ENCODE measurements at places on chromosomes 3 and 15.

DNA sequence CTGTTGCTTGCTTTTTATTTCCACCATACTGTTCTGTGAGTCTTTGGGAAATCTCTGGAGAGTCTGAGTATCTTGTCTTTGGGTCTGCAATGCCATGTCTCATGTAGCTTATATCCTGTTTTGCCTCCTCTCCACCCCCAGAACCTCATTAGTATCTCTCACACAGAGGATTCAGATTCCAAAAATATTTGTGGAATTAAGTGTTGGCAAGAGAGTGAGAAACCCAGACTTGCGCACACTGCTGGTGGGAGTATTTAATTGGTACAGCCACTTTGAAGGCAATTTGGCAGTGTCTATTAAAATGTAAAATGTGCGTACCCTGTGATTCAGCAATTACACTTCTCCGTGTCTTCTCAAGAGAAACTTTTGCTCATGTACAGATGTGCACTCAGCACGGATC lies 68.6 kb downstream of the ZNF621 start:
- no peak for DNase-seq

DNA sequence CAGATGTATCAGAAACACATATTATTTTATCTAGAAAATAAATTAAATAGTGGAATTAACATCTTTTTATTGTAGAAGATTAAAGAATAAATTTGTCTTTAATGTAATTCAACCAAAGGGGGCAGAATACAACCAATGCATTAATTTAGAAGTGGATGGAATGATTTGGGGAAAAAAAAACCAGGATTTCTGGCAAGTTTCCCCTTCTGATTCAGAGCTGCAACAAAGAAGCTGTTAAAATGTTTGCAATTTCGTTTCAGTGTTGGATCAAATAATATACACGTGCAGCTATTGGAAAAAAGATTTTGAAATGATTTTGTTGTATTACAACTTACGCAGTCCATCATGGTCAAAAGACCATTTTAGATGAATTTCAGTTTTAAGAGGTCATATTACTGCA lies 71.6 kb upstream of the ZNF280D start:
- no peak for DNase-seq

DNA sequence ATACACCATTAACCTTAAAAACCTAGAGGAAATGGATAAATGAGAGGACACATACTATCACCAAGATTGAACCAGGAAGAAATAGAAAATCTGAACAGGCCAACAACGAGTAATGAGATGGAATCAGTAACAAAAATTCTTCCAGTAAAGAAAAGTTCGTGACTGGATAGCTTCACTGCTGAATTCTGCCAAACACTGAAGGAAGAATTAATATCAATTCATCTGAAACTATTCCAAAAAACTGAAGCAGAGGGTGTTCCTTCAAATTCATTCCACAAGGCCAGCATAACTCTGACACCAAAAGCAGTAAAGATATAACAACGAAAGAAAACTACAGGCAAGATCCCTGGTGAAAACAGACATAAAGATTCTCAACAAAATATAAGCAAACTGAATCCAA lies 195.8 kb upstream of the GPR149 start:
- no peak for DNase-seq

GRCh38 chr15:80242132-80242769 lies 9.8 kb downstream of the CTXND1 start:
- no peak for DNase-seq

DNA sequence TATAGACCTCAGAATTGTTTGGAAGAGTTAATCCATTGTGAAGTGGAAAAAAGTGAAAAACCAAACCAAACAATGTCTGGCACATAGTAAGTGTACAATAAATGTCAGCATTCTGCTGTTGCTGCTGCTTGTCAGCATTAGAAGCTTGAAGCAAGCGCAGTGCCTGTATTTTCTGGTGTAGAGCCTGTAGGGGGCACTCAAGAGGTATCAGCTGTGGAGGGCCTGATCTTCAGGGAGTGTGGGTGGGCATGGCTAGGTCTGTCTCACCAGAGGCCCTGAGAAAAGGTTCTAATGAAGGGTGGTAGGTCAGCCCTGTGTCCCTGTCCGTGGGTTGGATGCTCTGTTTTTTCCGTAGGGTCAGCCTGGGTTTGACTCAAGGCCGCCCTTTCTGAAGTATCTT lies 3.6 kb downstream of the ADAMTSL3 start:
- DNase-seq: no peak

DNA sequence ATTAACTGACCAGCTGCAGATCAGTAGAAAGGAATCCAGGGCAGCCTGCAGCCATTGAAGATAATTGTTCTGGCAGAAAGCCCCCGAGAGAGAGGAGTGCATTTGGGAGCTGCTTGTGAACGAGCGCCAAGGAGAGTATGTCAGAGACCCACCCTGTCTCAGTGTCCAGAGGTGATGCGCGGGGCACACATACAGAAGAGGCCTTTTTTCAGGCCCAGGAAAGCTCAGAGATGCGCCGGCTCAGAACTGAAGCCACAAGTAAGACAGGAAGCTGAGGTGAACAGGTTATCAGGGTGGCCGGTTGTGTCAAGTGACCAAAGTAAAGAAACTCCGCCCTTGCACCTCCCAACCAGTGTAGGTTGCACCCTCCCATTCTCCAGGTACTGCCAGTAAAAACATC lies 59.8 kb upstream of the HEG1 start:
- no peak for DNase-seq

- no peak for DNase-seq
These were observed 16.3 kb upstream of the TRAT1 start for GRCh38 chr3:108806316-108806715.

- DNase-seq: no peak
These were observed 244.4 kb upstream of the COL8A1 start for GRCh38 chr3:99393961-99394360.

DNA sequence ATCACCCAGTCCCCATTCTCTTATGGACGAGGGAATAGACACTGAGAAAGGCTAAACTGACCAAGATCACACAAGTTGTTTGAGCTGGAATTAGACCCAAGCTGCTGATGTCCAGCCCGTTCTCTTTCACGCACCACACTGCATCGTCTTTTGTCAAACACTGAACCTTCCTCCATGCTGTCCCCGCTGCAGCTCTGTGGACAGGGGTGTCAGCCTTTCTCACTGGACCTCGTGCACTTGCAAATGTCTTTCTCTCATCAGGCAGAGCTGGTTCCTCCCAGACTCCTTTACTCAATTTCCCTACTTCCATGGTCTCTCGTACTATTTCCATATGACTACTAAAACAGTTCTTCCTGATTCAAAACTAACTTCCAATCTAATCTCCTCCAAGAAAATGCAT lies 161.6 kb downstream of the MEIS2 start:
- no peak for DNase-seq

GRCh38 chr15:68576235-68576892 lies 2.4 kb upstream of the CORO2B start:
- no peak for DNase-seq

DNA sequence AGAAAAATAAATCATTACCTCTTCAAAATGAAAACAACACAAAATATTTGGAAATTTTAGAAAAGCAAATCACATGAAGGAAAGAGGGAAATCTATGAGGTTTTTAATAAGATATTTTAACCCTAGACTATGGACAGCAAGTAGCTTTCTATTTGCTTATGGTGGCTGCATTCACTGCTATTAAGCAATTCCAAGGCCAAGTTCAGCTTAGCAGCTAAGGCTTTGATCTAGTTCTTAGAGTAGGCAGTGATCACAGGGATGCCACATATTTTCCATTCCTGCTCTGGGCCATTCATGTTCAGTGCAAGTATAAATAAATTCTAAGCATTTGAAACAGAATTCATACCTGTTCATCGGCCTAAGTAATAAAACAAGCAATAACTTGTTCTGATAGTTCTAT lies 235.3 kb downstream of the CDIN1 start:
- no peak for DNase-seq

GRCh38 chr3:48408823-48409281 lies 21.0 kb downstream of the PLXNB1 start:
- no peak for DNase-seq

DNA sequence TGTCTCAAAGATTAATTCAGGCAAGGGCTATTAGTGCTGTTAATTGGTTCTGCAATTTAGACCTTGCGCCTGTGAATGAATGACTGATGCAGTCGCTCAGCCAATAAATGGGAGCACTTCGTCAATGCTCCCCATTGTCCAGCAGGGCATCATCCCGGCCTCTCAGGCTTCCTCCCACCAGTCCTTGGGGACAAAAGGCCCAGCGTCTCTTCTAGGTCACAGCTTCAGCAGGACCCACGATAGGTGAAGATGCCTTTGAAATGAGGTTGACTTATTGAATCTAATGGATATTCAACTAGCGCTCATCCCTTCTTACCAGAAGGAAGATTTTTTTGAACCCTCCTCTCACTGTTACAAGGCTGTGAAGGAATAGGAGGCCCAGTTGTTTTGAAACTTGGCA lies 47.7 kb upstream of the CLDN18 start:
- DNase-seq: no peak

- no peak for DNase-seq
These were observed 4.3 kb downstream of the ITIH1 start for GRCh38 chr3:52781741-52782140.

- peak; percentile 0 for DNase-seq
These were observed 30.2 kb upstream of the ZNF609 start for GRCh38 chr15:64430000-64430735.

GRCh38 chr15:70248116-70249025 lies 150.7 kb upstream of the TLE3 start:
- DNase-seq: no peak

GRCh38 chr3:120741320-120741719 lies 996 bp downstream of the RABL3 start:
- DNase-seq: no peak

- no peak for DNase-seq
These were observed 32.1 kb downstream of the SRPRB start for GRCh38 chr3:133837487-133838295.

DNA sequence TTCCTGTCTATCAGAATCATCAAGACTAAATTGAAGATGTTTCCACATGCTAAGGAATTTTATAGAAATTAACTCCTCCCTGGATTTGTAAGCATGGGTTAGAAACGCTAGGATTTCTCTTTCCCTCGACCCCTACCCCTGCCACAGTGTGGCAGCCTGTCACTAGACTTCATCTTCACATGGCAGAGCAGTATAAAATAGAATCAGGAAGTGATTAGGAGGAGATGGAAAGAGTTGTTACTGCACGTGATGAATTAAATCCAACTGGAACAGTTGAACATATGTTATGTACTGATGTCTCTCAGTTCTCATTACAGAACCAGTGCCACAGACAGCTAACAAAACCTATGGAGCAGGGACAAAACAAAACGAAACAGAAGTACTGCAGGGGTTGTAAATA lies 130.0 kb upstream of the BNIP2 start:
- DNase-seq: no peak

- no peak for DNase-seq
These were observed 461 bp downstream of the XRN1 start for GRCh38 chr3:142447301-142447851.

DNA sequence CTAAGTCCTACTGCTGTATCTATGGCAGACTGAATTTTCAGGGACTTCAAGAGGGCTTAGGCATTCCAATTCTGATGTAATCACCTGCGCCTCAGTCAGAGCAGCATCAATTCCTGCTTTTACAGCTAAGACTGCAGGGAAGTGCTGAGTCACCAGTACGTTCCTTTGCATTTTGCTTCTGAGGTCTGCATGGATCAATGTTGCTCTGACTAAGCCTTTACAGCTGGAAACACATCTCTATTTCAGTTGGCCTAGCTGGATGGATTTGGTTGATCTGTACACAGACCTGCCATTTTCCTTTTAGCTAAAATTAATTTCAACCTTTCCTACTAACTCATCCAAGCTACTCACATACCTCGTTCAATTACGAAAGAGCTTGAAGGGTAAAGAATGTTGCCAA lies 51.3 kb downstream of the ETV5 start:
- DNase-seq: no peak

DNA sequence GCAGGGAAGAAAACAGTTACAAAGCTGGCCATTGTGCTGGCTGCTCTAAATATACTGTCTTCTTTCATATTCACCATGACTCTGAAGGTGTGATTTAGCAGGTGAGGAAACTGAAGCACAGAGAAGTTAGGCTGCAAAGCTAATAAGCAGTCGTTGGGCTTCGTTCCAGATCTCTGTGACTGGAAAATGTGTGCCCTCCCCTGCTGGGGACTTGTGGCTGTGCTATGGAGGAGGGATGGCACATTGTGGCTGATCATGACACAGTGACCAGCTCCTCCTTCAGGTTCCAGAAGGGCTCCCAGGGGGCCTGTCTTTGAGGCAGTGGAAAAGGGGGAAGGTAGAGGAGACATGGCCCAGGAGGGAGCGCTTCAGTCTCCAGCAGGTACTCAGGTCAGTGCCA lies 19.2 kb downstream of the PXK start:
- no peak for DNase-seq

GRCh38 chr3:188272481-188273372 lies 118.8 kb downstream of the LPP start:
- no peak for DNase-seq

DNA sequence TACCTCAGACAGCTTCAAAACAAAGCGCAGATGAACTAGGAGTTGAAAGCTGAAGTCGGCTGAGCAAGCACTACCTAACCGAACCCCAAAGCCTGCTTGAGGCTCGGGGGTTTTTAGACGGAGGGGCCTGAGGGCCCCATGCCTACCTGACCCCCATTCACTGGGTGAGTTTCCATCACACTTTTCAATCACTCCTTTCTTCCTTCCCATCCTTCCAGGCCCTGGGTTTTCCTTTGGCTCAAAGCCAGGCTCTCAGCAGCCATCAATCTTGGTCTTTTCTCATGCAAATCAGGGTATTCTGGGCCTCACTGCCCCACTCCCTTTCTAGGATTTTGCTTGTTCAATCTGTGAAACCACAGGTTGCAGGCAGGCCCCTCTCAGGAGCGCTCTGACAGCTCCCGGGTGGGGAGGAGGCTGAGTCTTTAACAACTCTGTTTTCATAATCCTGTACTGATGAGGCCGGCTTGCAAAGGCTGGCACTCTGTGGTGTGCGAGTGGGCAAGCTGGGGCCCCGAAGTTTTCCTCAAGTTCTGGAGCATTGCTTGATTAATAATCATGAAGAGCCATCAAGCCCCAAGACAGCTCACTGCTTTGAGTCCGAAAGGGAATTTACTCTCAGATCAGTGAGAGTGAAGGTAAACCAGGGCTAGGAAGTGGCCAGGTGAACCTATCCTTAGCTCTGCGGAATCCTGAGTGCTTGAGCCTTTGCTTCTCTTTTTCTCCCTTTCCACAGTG lies 97.6 kb downstream of the FRMD4B start:
- DNase-seq: no peak

GRCh38 chr15:38260077-38260476 lies 7.4 kb downstream of the SPRED1 start:
- DNase-seq: no peak

- no peak for DNase-seq
These were observed 126.4 kb downstream of the GREM1 start for GRCh38 chr15:32844118-32844711.

- no peak for DNase-seq
These were observed 43.0 kb downstream of the CD200R1 start for GRCh38 chr3:112931736-112932521.

Data from NCI-H1930 (cell line).